ENCODE measurements at places on chromosomes 5 and 9.

- peak; percentile 28 for DNase-seq
Observed at GRCh38 chr9:33264003-33264472, 470 bp downstream of the BAG1 start.

DNA sequence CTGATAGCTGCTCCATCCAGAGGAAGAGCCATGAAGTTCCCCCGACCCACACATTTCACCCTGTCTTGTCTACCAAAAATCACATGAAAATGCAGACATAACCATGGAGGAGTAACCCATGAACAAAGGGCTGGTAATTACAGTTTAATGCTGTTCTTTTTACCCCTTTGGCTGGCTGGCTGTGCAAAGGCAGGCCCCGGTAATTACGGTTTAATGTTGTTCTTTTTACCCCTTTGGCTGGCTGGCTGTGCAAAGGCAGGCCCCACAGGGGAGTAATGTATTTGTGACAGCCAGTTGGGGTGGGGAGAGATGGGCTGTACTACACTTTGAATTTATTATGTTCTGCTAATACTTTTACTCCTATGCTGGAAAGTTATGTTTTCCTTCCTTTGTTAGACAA, 41.7 kb downstream of the PIK3R1 start:
- no peak for DNase-seq

GRCh38 chr5:5481633-5482032, 59.2 kb downstream of the ICE1 start:
- no peak for DNase-seq

DNA sequence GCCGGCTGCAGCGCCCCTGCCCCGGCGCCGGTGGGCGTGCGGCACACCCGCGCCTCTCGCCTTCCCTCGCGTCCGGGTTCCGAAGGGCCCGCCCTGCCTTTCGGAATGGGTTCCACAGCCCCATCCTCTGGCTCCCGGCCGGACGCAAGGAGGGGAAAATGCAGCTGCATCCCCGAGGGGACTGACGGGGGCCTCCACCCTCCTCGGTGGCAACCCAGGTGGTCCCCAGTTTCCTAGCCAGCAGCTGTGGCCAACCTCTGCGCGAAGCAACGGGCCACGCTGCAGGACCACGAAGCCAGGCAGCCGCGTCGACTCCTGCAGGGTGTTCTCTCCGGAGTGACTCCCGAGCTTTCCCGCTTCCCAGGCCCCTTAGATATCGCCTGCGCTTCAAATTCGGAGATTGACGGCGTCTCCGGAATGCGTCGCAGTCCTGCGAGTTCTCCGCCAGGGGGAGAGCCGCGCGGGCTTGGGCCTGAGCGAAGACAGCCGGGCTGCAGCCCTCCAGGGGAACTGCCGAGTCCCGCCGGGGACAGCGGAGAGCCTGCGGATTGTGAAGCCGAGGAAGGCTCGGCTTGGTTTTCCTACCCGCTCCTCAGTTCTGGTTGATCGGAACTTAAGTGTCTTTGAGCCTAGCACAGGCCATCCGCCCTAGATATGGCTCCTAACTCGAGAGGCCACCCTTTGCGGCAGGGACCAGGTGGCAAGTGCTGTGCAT, 582 bp upstream of the APBA1 start:
- peak; percentile 42 for DNase-seq

- DNase-seq = no peak
Observed at GRCh38 chr9:117664419-117664818, 39.8 kb upstream of the TLR4 start.

DNA sequence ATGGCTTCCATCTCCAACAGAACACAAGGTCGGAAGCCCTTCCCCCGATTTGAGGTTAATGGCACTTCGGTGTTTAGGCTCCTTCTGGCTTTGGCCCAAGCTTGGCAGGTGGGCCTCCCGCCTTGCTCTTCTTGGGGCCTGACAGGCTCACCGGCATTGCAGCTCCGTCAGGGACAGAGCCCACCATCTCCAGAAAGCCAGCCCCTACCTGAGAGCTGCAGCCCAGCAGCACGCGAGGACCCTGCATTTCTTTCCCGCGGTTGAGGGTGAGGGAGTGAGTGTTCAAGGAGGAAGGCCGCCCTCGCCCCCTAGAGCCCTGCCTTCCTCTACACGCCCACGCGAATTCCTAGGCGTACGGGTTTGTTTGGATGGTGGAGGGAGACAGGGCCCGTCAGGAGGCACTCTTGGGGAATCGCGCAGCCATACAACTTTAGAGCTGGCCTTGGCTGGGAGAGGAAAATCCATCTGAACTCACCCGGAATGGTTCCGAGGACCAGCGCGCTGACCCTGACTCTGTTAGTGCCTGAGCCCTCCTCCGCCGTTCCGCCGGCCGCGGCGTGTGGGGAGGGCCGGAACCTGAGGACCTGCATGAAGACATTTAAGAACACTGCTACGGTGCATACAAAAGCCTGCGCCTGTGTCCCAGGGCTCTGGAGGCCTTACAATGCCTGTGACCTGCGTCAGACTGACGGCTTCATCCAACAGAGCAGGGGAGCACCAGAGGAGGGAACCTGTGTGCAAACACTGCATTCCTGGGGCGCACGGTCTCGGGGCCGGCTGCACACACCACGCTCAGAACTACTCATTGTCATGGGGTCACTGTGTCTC, 73.8 kb downstream of the MRPL36 start:
- no peak for DNase-seq

GRCh38 chr9:111180811-111181210, 142.5 kb upstream of the LPAR1 start:
- DNase-seq = no peak

DNA sequence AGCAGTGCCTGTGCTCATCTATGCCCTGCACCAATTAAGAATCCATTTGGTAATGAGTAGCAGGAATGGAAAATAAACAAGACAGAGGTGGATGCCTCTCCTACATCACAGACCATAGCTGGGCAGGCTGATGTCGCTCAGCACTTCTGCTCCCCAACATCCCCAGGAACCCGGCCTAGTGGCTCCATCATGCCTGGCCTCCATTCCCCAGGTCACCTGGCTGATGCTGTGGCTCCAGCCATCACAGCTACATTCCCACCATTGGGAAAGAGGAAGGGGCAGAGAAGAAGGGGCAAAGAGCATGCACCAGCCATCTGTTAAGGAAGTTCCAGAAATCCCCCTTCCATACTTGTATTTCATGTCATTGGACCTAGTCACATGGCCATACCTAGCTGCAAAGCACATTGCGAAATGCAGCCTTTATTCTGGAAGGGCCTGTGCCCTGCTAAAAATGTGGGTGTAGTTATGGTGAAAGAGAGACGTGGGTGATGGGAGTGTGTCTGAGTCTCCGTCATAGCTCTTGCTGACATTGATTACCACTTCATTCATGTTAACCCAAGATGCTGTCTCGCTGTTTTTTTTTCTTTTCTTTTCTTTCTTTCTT, 86.1 kb upstream of the ADAMTS2 start:
- DNase-seq = no peak

- no peak for DNase-seq
Observed at GRCh38 chr5:108801301-108801700, 53.6 kb downstream of the FER start.

GRCh38 chr5:111280282-111280951, 56.2 kb downstream of the CAMK4 start:
- DNase-seq = no peak

DNA sequence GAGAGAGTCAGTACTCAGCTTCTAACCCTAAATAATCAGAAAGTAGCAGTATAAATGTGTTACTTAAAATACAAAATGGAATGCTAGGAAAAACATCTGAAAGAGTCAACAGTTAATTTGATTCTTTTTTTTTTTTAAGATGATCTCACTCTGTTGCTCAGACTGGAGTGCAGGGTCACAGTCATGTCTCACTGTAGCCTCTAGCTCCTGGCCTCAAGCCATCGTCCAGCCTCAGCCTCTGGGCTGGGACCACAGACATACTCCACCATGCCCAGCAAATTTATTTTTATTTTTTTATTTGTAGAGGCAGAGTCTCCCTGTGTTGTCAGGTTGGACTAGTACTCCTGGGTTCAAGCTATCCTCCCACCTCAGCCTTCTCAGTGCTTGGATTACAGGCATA, 424.9 kb downstream of the IRX2 start:
- DNase-seq = no peak

- no peak for DNase-seq
Observed at GRCh38 chr9:37100327-37100726, 20.0 kb upstream of the ZCCHC7 start.

- no peak for DNase-seq
Observed at GRCh38 chr5:82405618-82406204, 127.6 kb upstream of the RPS23 start.

GRCh38 chr5:128228521-128228920, 145.0 kb downstream of the SLC12A2 start:
- DNase-seq = no peak

DNA sequence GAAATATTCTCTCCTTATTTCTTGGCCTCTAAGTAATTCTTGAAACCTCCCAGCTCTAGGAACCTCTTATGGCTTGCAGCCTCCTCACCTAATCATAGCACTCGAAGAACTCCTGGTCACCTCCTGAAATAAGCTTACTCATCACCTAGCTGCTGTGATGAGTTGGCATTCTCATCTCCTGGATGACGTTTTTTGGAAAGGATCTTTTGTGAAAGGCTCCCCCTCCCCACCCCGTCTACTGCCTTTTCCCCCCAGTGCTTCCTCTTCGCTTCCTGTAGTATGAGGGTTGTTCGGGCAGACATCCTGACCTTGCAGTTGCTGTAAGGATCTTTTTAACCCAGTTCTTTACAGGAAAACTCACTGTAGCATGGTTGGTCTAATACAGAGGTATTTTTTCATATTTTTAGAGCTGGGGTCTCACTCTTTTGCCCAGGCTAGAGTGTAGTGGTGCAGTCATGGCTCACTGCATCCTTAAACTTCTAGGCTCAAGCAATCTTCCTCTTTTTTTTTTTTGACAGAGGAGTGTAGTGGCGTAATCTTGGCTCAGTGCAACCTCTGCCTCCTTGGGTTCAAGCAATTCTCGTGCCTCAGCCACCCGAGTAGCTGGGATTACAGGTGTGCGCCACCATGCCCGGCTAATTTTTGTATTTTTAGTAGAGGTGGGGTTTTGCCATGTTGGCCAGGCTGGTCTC, 41.8 kb downstream of the ARHGAP26 start:
- no peak for DNase-seq

DNA sequence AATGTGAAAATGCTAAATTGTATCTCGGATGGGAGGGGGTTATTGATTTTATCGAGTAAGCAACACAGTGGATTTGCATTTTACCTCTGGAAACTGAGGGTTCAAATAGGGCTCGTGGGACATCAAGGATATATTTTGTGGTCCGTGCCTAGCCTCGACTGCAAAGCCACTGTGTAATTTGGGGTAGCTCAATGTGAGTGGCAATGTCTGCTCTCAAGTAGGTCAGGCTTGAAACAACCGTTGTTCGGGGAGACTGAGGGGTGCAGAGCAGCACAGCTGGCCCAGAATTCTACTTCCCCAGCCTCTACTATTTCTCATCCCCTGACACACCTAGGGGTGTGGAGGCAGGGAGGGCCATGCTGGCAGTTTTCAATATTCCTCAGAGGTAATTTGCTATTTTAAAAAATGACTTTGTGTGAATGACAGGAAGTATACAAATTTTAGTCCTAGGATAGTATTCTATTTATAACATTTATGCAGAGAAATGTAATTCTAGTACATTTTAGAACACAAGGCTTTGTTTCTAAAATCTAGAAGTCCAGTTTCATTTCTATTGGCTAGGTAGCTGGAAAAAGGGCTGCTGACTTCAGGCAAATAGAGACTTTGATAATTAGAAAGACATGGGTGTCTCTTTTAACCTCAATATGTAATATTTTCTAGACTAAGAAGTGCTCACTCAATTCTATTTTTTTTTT, 1.4 kb upstream of the DAB2 start:
- no peak for DNase-seq

DNA sequence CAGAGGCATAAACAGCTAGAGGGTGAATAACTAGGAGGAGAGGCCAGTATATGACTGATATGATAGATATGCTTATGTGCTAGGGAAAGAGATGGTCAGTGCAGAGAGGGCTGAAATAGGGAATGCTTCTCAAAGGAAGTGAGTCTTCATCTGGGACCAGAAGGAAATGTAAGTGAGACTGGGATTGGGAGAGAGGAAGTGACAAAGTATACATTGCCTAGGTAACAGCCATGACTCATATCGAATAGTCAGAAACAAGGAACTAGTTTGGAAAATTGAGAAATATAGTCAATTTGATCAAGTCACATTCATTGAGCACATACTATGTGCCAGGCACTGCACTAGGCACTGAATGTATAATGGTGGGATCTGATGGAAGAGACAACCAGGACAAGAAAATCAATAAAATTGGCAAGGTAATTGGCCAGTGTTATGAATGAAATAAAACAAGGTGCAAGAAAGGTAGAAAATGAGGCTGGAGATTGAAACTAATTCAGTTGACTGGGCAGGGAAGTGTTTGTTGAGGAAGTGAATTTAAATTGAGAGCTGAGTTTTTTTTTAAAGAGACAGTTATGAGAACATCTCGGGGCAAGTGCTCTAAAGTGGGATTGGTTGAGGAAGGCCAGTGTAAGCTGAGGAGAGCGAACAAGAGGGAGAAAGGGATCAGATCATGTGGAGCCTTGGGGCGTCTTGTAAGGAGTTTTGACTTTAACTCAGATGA, 4.3 kb downstream of the ERAP2 start:
- no peak for DNase-seq

DNA sequence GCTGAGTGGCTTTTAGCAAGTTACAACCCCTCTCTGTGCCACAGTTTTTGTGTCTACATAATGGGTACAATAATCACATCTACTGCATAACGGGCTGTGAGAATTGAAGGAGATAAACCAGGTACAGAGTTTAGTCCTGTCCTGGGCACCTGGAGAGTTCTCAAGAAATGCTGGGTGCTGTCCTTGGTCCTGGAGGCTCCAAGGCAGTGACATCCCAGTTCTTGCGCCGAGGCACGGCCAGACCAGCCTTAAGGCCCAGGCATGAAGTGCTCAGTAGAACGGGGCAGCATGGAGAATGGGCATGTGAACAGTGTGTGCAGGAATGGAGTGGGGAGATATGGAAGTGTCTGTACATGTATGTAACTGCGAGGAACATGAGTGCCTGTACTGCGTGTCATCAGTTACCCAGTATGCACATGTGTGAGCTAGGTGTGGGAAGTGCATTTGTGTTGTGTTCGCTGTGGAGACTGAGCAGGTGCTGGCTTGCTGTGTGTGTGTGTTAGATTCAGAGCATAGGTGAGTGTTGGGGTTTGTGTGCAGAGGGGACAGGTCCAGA, 6.3 kb upstream of the UNC5A start:
- no peak for DNase-seq

DNA sequence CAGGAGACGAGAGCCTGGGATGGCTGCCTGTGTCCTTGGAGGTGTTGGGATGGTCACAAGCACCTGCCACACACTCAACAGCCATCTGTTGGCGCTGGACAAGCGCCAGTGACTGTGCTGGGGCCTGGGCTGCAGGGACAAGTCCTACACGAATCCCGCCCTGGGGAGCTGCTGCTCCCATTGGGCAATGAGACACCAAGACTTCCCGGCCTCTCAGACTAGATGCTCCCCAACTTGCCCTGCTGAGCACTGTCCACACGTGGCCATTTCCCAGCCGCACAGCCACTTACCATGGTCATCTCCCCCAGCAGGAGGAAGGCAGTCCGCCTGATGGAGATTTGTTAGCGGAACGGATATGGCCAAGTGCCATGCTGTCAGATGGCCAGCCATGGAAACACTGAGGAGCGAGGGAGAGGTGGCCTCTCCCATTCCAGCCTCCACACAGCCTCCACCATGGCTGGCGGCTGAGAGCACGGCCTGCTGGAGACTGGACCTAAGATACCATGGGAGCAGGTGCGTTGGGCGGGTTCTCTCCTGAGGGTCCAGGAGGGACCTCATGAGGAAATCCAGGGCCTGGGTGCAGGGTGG, 43.9 kb downstream of the PRRT1B start:
- DNase-seq = no peak
